ENCODE measurements at places on chromosomes 3 and 15.

DNA sequence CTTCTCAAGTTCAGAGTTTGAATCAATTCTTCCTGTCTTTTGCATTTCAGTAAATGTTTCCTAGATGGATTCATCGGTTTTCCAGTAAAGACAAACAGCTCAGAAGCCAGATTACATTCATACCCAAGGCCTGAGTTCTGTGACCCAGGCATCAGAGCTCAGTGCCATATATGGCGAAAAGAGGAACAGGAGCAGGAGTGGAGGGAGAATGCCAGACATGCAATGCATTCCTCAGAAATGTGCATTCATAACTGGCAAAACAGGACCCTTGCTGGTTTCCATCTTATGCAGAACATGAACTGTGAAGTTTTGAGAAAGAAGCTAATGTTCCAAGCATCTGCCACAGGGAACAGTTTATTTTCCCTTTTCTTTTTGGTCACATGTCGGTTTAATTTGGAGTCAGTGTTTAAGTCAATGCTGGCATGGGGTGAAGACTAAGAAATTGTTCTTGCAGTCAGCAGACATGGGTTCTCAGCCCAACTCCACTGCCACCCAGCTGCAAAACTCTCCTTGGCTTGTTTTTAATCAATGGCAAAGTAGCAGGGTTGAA is 116.5 kb downstream of the LPP start:
- no peak for DNase-seq

DNA sequence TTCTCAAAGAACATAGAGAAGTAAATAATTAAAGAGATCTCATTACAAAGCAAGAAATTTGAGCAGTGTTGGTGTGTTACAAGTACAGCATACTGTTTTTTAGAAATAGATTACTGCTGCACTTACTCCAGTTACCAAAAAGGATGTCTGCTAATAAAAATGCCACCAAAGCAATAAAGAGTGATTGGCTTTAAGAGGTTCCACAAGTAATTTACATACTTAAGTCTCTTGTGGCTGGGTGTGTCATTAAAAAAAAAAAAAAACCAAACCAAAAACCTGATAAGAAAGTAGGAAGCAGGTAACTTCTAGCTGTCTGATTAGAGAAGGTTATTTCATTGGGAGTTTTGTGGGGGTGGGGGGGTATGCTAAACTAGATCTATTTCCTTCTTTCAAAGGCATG is 15.2 kb downstream of the RAB11A start:
- DNase-seq: peak; percentile 62

DNA sequence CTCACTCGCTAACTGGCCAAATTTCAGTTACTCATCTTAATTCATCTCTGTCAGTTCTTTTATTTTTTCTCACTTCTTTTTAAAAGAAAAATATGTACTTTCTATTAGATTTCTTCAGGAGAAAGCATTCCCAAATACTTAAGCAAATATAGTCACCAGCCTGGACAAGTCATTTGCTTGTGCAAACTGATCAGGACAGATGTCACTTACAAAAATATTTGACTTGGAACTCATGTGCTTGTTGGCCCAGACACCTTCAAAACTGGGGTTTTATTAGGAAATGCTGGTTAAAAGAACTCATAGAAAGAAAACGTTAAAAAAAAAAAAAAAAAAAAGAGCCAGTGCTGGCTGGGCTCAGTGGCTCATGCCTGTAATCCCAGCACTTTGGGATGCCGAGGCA is 31.3 kb upstream of the FOXP1 start:
- DNase-seq: no peak

DNA sequence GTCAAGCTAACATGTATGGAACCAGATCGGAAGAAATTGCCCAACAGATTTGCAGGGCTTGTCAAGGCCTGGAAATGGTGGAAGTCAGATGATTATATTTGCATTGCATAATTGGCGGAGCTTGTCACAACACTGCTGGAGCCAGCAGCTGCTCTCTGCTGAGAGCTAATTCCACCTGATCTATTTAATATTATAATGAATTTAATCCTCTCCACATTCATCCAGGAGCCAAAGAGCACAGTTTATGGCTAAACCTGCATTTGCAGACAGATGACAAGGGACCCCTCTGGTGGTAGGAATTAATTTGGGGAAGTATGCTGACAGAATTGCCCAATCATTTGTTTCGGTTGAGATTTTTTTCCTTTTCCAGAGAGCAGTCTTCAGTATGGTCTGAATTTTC is 730.2 kb downstream of the TUSC7 start:
- DNase-seq: peak; percentile 74

GRCh38 chr15:80779658-80780415 is 667 bp downstream of the CEMIP start:
- DNase-seq: no peak

DNA sequence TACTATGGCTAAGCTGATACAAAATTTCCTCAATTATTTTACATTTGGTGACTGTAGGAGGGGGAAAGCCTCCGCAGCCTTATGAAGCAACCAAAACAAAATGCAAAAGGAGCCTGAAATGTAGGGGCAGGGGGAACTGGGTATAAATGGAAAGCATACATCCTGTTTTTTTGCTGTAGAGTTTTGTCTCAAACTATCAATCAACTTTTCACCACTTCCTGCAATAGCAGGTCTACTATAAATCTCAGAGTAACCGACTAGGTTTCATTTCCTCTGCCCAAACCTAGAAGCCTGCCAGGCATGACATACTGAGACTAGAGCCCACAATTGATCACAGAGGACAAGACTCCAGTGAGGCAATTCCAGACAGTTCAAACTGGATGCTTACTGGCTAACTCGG is 91.3 kb downstream of the SHQ1 start:
- no peak for DNase-seq

DNA sequence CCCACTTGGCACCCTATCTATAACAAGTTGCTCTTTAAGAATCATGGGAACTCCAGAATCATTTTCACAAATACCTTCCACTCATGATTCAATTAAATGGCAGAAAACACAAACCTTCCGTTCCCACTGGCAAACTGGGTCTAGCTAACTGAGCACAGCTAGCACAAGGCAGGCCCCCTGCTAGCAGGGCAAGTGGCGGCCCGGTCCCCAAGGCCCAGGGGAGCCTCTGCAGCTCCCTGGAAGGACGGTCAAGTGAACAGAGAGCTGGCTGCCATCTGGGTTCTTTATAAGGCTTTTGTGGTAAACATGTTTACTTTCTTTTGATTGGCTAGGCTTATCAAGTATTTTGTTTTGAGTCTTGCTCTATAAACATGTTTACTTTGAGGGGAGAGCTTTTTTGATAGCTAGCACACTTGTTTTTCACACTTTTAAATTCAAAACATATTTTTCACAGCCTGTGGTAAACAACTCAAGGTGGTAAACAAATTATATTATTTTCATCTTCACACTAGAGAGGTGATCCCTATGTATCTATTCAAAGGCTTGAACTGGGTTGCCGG is 81.4 kb downstream of the FOXP1 start:
- no peak for DNase-seq

GRCh38 chr3:122146466-122146865 is 37.0 kb upstream of the CASR start:
- DNase-seq: no peak

DNA sequence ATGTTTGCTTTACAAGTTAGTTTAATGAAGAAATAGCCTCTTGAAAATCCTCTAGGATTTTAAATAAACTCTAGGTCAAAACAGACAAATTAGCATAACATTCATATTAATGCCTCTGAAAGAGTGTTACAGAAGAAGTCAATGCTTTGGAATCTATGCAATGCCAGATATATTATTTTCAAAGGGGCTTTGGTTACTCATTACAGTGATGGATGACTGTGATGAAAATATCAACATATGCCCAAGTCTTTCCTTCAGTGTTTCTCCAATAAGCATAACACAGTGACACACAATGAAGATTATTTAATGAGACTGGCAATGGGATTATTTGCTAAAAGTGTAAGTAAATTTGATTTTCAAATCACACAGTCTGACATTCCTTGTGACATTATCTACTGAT is 1247.2 kb downstream of the ROBO2 start:
- no peak for DNase-seq
